ENCODE measurements at places on chromosomes 11 and 22.

DNA sequence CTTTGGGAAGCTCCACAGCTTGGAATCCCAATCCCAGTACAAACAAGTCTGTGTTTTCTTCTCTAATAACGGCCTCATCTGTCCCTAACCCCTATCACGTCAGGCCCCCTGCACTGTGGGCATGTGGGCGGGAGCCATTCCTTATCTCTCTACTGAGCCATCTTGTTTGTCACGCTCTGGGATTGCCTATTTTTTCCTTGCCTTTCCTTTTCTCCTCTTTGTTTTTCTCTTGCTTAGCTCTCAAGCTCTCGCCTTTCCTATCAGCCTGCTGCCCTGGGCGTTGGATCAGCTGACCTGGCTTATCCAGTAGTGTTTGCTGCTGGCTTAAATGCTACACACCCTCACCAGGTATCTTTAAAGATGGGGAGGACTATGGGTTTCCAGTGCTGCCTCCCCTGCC, 35.8 kb downstream of the ARHGAP1 start:
- DNase-seq, result no peak

- DNase-seq, result no peak
These were observed 255.1 kb downstream of the TTC28 start for GRCh38 chr22:28424427-28425080.

DNA sequence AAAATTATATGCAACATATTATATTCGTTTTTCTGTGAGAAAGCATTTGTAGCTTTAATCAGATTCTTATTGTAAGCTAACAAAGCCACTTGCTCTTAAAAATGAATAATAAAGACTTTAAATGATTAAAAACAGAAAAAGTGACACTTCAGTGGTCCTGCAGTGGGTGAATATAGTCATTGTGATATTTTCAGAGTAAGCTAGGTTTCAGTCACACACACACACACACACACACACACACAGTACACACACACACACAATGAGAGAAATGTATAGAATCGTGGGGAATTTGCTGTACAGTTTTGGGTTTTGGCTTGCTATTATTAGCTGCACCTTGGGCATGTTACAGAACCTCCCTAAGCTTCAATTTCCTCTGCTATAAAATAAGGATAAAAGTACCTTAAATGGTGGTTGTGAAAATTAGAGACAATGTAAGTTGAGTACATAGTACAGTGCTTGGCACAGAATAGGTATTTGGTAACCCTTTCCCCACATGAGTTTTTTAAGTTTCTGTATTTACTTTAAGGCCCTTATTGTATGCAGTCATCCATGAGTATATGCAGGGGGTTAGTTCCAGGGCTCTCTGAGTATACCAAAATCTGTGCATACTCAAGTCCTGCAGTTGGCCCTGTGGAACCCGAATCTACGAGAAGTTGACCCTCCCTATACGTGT, 39.8 kb downstream of the CSTPP1 start:
- no peak for DNase-seq

DNA sequence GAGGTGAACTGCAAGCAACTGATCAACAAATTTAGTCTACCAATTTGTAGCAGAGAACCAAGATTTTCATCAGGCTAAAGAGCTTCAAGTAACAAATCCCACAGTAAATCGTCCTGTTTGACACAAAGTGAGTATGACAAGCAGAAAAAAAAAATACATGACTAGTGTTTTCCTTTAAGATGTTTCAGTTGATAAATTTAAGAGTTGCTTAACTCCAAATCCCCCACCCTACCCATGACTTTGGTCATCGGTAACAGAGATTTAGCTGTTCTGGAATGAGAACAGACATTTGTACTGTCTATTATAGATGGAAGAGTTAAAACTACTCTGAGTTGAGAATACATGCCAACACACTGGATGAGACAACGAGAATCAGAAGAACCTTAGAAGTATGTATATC, 165.0 kb upstream of the MTMR2 start:
- DNase-seq, result no peak

DNA sequence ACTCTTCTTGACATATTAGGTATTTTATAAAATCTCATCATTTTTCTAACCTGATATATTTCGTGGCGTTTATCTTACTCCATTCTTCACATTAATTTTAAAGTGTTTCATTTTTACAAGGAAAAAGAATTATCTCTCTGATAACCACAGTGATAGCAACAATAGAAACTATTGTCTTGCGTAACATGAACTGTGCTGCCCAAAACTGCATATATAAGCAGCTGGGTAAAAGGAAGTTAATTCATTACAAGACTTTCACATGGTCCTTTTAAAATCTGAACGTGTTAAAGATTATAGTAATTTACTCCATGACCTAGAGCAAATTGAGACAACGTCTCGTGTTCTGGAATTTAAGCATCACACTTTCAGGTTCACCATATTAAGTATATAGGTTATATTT, 210.4 kb upstream of the GRIA4 start:
- no peak for DNase-seq

GRCh38 chr22:30191040-30191701, 55.4 kb downstream of the LIF start:
- DNase-seq, result no peak

- DNase-seq, result no peak
These were observed 4.3 kb downstream of the INCENP start for GRCh38 chr11:62127941-62128770.

GRCh38 chr22:20392983-20393704, 807 bp upstream of the ZNF74 start:
- no peak for DNase-seq

DNA sequence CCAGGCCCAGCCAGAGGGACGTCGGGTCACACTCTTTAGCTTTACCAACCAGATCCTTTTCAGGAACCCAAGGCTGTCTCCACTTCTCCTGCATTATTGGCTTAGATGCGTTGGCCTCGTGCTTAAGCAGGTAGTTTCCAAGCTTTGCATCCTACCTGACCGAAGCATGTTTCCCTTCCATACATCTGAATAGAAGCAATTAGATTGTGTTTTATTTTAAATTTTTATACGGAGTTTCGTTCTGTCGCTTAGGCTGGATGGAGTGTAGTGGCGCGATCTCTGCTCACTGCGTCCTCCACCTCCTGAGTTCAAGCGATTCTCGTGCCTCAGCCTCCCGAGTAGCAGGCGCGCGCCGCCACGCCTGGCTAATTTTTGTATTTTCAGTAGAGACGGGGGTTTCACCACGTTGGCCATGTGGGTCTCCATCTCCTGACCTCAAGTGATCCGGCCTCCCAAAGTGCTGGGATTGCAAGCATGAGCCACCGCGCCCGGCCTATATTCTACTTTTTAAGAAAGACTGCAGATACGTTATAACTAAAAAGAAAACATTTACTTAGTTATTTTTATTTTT, 677 bp downstream of the DYNC2H1 start:
- DNase-seq, result no peak

- DNase-seq, result no peak
These were observed 30.3 kb upstream of the NAP1L4 start for GRCh38 chr11:3022300-3022967.

All from activated T-cell treated with anti-CD3 and anti-CD28 coated beads, Interleukin-2, amount 50 U/mL, for 4 hours (primary cell).